NCI-H2029 treated with DMSO at 0.1 percent for 48 hours (cell line): ENCODE measurements at places on chromosomes 7 and 10.

DNA sequence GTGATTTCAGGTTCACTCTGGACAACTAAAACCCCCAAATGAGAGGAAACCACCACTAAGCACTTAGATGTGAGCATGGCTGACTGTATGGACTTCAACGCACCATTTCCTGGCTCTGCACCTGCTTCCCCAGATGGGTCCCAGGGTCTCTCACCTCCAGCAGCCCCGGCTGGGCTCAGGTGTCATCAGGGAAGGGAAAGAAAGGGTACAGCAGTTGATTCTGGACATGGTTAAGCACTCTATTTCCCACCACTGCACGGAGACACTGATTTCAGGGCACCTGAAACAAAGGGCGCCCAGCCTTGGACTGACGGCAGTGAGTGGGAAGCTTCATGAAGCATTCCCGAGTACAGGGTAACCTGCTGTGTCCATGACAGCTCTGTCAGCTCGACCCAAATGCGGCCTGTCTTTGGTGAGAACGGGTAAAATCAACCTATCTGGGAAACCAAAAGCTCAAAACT is 19.0 kb downstream of the FAM53B start:
- no peak for DNase-seq

DNA sequence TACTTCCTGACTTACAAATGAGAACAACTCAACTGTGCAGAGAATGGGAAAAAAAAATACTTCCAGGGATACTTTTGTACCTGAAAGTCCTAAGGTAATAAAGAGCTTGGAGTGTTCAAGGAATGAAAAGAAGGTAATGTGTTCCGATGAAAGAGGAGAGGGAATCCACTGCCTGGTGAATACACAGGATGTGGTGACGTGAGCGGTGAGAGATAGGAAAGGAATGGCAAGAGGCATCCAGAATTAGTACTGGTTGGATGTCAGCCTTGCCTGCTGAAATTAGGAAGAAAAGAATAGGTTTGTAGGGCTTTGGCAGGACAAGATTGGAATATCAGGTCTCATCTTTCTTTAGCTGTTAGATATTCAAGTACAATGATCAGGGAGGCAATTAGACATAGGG is 347.7 kb downstream of the POM121L12 start:
- no peak for DNase-seq

- DNase-seq = no peak
These were observed 190.1 kb upstream of the AGR3 start for GRCh38 chr7:17071866-17072265.

DNA sequence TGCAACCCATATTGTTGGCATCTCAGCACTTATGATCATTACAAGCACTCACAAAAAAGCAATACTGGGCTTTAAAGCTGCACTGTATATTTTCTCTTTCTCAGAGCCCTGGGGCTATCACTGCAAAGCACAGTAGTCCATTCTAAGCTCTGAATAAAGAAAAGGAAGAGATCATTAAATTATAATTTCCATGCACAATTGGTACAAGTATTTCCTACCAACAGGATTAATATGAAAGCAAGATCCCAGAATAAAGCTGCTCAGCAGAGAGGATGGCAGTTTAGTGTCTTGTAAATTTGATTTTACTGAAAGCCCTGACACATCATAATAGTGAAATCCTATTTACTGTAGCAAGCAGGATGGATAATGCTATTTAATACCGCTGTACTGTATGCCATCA is 205.3 kb downstream of the CHCHD3 start:
- no peak for DNase-seq

GRCh38 chr10:104336821-104337467 is 1.3 kb downstream of the ITPRIP start:
- no peak for DNase-seq

- no peak for DNase-seq
These were observed 225.4 kb downstream of the BMPER start for GRCh38 chr7:34130558-34131295.

DNA sequence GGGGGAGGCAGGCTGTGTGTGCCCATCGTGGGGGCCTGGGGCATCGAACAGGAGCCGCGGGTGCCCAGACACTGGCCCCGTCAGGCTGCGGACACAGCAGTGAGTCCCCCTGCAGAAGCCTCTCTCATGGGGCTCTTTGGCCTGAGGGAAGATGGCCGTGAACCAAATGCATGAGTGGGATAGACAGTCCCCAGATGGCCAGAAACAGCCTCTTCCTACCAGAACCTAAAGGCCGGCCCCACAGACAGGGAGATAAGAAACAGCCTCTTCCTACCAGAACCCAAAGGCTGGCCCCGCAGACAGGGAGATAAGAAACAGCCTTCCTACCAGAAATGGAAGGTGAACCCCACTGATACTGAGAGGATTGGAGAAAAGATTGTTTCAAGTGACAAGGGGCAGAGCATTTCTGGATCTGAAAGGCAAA is 16.6 kb downstream of the IDI2 start:
- DNase-seq = no peak

- no peak for DNase-seq
These were observed at the start of gene NEBL for GRCh38 chr10:20897146-20897825. TSS of gene NEBL (minus strand) at chr10:20897311. CDS start at chr10:20897205, 106 bp downstream.
